HS-27A (cell line): ENCODE measurements at places on chromosomes 12 and 14.
A peak's percentile ranks its signal among the peaks of the same experiment; 100 is the strongest.

- DNase-seq: no peak
Measured at GRCh38 chr12:75635606-75636444, 124.4 kb upstream of the KRR1 start.

GRCh38 chr14:35285168-35286002 lies 6.8 kb upstream of the PSMA6 start:
- no peak for DNase-seq

- no peak for DNase-seq
Measured at GRCh38 chr14:66045572-66046021, 440.6 kb upstream of the CCDC196 start.

- DNase-seq: no peak
Measured at GRCh38 chr12:40650038-40650704, 42.1 kb upstream of the CNTN1 start.

DNA sequence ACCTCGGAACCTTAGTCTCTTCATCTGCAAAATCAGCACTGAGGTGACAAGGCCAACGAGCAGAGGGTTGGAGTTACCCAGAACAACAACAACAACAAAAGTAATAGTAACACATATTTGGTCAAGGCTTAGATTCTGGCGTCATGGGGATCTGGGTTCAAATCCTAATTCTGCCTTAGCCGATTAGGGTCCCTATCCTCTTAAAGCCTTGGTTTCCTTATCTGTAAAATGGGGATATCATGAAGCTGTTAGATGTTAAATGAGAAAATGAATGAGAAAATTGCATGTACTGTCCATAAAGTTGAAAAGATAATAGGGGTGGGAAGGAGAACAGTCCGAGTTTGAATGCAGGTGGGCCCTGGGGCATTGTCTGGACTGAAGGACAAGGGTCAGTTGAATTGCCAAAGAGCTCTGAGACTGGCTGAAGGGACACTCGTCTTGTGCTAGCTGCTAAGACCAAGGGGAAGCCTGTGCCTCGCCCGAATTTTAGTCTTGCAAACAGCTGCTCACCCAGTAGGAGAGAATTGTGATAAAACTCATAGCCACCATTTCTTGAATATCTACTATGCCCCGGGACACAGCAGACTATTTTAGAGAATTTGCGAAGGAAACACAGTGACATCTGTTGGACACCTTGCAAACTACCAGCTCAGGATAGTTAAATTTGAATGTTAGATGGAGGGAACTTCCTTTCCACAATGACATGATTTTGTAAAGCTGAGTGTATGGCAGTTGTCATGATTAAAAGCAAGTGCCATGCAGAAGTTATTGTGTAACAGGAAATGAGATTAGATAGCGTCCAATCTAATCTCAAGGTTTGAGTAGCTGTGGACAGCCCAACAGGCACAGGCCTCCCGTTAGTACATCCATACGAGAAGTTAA lies 6.8 kb upstream of the HNF1A start:
- peak; percentile 8 for DNase-seq

DNA sequence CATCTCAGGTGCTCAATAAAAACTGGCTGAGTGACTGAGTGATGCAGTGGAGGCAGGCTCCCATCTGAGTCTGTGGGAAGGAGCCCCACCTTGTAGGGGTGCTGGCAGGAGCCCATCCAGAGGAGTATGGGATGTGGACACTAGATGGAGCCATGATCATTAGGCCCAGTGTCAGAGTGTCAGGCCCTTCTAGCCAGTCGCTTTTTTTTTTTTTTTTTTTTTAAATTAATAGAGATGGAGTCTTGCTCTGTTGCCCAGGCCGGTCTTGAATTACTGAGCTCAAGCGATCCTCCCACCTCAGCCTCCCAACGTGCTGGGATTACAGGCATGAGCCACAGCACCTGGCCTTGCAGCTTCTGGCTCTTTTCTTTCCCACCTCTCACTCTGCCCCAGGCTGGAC lies 11.5 kb downstream of the RITA1 start:
- peak; percentile 51 for DNase-seq

GRCh38 chr12:3744229-3744901 lies 8.5 kb downstream of the CRACR2A start:
- DNase-seq: no peak

GRCh38 chr14:65860956-65861611 lies 448.6 kb downstream of the FUT8 start:
- no peak for DNase-seq

DNA sequence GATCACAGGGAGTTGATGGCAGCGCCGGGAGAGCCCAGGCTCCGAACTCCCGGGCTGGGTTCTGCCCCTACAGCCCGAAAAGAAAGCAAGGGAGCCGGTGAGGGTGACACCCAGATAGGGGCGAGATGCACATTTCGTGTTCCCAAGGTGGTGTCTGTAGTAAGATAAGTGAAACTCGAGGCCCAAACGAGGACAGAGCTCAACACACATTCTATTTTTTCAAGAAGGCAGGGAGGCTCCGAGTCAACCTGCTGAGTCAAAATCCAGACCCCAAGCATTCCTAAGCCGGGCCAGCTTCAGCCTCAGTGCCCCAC lies 24.2 kb upstream of the YY1 start:
- DNase-seq: no peak

DNA sequence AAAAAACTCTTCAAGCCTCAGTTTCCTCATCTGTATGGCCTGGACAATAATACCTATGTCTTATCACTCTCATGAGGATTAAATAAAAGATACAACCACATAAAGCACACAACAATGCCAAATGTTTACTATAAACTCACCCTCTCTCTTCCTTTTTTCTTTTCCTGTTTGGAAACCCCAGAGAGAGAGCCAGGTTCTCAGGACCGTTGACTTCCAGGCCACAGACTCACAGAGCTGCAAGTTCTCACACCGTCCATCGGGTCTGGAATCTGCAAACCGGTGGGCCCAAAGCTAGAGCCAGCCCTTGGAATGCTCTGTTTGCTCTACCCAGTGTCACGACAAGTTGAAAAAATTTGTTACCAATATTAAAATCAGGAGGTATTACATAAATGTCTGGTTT lies 4.6 kb upstream of the CD4 start:
- no peak for DNase-seq

- no peak for DNase-seq
Measured at GRCh38 chr12:55296469-55296868, at the start of gene OR6C6. OR6C6 (minus strand) TSS chr12:55296569; CDS start chr12:55295232, 1,337 bp downstream.

DNA sequence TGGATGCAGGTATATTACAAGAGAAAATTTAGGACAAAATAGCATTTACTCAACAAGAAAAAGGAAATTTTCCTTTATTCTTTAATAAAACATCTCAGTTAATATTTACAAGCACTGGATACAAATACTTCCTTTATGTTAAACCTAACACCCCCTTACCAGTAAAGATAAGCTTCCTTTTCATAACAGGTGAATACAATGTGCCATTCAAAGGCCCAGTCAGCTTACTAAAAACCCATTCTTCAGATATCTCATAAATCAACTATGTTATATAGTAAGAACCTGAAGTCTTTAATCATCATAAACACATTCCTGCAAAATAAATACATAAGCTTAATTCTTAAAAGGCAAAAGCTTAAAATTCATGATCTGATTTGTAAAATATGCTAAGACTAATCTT lies 52.6 kb downstream of the LRP6 start:
- no peak for DNase-seq

DNA sequence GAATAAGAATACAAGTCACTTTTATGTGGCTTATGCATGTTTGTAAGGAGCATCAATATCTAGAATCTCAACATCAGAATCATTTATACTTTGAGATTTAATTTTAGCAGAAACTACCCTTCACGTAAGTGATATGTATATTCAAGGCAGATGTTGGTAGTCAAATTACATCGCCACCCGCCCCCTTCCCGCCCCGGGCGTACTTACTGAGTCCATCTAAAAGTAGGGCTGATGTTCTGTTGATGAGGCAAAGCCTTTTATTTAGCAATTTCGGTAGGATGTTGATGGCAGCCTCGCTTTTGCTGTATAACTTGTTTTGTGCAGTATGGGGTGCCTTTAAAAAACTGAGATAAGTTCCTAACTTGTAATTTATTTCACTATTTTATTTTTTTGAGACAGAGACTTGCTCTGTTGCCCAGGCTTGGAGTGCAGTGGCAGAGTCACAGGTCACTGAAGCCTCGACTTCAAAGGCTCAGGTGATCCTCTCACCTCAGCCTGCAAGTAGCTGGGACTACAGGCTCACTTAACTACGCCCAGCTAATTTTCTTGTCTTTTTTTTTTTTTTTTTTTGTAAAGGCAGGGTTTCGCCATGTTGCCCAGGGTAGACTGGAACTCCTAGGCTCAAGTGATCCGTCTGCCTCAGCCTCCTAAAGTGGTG lies 30.8 kb downstream of the KTN1 start:
- no peak for DNase-seq

DNA sequence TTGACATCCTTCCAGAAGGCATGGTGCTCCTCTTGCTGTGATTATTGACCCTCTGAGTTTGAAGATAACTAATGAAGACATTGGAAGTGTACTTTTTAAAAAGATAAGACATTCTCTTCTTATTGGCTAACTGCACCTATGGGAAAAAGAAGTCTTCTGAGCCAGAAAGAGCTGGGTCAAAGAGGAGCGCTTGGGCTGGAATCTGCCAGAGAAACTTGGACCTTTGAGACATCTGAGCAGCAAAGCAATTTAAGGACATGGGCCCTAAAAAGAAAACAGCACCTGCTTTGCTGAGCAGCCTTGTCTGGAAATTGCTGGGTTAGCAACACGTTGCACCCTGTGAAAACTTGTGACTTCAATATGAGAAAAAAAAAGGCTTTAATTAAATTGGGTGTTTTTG lies 27.8 kb downstream of the IGF1 start:
- no peak for DNase-seq

DNA sequence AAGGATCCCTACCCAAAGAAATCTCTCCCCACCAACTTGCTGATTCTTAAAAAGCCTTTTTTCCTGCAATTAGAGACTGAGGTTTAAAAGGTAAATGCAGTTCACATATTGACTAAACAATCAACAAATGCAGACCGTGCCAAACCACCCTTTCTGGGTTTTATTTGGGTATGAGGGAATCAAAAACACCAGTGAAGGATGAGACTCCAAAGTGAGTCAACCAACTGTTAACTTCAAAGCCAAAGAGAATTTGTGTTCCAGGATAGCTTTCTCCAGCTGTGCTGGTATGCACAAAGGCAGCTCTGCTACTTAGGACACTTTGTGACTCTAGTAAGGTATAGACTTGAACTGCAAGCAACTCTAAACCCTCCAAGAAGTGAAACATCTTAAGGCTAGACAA lies 39.4 kb downstream of the RPS29 start:
- DNase-seq: no peak

GRCh38 chr12:122035292-122035691 lies 13.6 kb downstream of the BCL7A start:
- no peak for DNase-seq

GRCh38 chr14:100981809-100982208 lies 78.3 kb upstream of the RTL1 start:
- no peak for DNase-seq

GRCh38 chr12:105930557-105931503 lies 207.9 kb downstream of the NUAK1 start:
- no peak for DNase-seq

GRCh38 chr12:18752280-18752920 lies 14.5 kb downstream of the CAPZA3 start:
- DNase-seq: peak; percentile 98

- DNase-seq: no peak
Measured at GRCh38 chr14:67079846-67080245, 109.4 kb upstream of the GARIN2 start.

DNA sequence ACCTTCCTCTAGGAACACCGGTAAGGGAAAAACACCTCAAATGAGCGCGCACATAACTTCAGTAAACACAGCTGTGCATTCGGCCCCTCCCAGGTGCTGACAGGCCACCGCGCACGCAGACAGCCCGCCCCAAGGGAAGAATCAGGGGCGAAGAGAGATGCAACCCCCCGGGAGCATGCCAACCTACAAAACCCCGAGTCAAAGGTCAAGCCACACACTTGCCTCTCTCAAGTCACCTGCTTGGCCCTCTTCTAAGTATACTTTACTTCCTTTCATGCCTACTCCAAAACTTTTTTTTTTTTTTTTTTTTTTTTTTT lies 2.3 kb upstream of the CYP46A1 start:
- no peak for DNase-seq

GRCh38 chr12:43338848-43339526 lies 213.0 kb downstream of the ADAMTS20 start:
- DNase-seq: peak; percentile 30

- no peak for DNase-seq
Measured at GRCh38 chr12:25412735-25413134, 140.3 kb downstream of the LMNTD1 start.

DNA sequence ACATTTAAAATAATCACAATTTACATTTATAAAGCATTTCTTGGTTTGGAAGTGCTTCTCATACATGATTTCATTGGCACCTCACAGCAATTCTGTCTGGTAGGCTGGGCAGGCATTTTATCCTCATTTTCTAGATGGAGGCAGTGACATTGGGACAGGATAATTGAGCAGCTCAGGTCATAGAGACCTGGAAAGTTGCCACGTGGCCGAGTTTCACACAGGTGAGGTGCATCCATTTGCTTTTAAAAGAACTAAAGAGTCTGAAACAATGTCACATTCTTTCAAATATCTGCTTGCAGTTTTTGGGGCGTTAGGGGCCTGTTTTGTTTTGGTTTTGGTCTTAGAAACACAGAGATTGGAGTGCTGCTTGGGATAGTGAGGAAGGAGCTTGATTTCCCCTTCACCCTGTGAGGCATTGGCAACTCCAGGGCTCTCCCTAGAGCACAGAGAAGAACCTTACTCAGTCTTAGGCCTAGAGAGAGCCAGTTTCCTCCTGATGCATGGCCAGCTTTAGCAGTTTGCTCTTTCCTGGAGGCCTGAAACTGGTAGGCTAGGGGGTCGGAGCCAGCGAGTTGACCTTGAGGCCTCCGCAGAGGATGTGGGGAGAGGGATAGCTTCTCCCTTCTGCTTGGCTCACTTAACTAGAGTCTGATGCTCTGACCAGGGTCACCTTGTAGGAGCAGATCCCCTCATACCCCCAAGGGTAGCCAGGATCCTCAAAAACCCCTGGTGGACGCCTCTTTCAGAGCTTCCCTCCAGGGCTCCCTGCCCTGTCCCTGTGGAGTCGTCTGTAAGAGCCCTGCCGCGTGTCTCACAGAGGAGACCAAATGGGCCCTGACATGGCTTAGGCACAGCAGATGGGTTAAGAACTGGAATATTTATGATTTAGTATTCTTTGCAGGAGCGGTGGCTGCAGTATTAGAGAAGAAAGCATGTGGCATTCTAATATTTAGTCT lies 34.9 kb upstream of the JDP2 start:
- no peak for DNase-seq

GRCh38 chr12:123384318-123384993 lies 524 bp downstream of the KMT5A start:
- DNase-seq: no peak

GRCh38 chr14:95041477-95042020 lies 115.8 kb downstream of the DICER1 start:
- no peak for DNase-seq

- no peak for DNase-seq
Measured at GRCh38 chr12:91240386-91241095, 57.9 kb upstream of the DCN start.

DNA sequence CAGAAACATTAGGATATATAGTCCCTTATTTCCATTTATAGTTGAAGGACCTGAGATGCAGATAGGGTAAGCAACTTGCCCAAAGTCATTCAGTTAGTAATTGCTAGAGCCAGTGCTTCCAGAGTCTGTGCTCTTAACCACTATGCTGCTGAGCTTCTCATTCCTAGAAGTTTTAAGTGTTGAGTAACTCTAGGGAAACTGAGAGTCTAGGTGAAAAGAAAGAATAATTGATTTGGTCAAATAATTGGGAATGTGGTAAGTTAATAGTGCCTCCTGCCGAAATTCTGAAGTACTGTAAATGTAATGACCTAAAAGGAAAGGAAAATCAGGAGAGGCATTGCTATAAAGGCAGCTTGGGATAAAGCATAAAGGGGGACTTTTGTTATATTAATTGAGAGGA lies 14.1 kb downstream of the PYROXD1 start:
- DNase-seq: peak; percentile 65

- no peak for DNase-seq
Measured at GRCh38 chr12:66901138-66901932, 222.5 kb upstream of the GRIP1 start.
